WTC11 (cell line): ENCODE measurements at places on chromosomes 6 and 20. TPM values are rescaled to one million over a fixed set of nuclear protein-coding genes. Genes with fewer than 3 reads are reported as not detected.
A peak's percentile ranks its signal among the peaks of the same experiment; 100 is the strongest.

TSPO2 gene
- total RNA-seq: not detected in 3 replicates

RAET1L gene
- total RNA-seq: not detected in 3 replicates

MC3R gene
- not detected in 3 replicates for total RNA-seq

FAM209B gene
- total RNA-seq: 0.64 to 1.7 TPM (median 0.68 TPM) in 3 replicates

MEP1A gene
- 0.09 TPM in 1 of 3 replicates, not detected in the others for total RNA-seq

CNKSR3 gene
- 3.9 to 5.7 TPM (median 4.0 TPM) in 3 replicates for total RNA-seq

ULBP1 gene
- total RNA-seq: 0.64 to 0.81 TPM (median 0.64 TPM) in 3 replicates

MOG gene
- total RNA-seq: 0.55 to 1.2 TPM (median 0.57 TPM) in 3 replicates

GGTLC1 gene
- not detected in 3 replicates for total RNA-seq

CNBD2 gene
- 2.2 to 3.8 TPM (median 2.9 TPM) in 3 replicates for total RNA-seq

TUBB2B gene
- 591 to 627 TPM (median 616 TPM) in 3 replicates for total RNA-seq

GNAS-AS1 gene
- total RNA-seq: 12.2 to 13.4 TPM (median 12.8 TPM) in 3 replicates

CCN6 gene
- not detected in 3 replicates for total RNA-seq

KCNQ5 gene
- total RNA-seq: 1.5 to 2.0 TPM (median 1.7 TPM) in 3 replicates

PTGIS gene
- total RNA-seq: 24.3 to 37.0 TPM (median 34.4 TPM) in 3 replicates

GPR6 gene
- total RNA-seq: 0.22 TPM in 1 of 3 replicates, not detected in the others

RFX6 gene
- 0.11 TPM in 1 of 3 replicates, not detected in the others for total RNA-seq

DDO gene
- total RNA-seq: not detected in 3 replicates

GRCh38 chr6:10276106-10276505 is 138.8 kb downstream of the TFAP2A start:
- peaks cover 9% of the 10 kb centered on the region for H3K36me3 ChIP-seq
- no peak overlapping the region for H3K27ac ChIP-seq
- H3K27me3 ChIP-seq: no peaks in the 10 kb centered on the region
- DNase-seq: no peak
- no peak overlapping the region for H3K4me3 ChIP-seq
- H3K4me1 ChIP-seq: peaks cover 20% of the 10 kb centered on the region

- H3K4me3 ChIP-seq: no peak overlapping the region
- no peaks in the 10 kb centered on the region; the same call in 1 of the 2 replicates for H3K27me3 ChIP-seq
- no peak for DNase-seq
- no peak overlapping the region for H3K27ac ChIP-seq
- no peaks in the 10 kb centered on the region for H3K36me3 ChIP-seq
Measured at GRCh38 chr6:105603788-105604586, 201.1 kb upstream of the PREP start.

- H3K27ac ChIP-seq: no peak overlapping the region
- H3K36me3 ChIP-seq: peaks cover 38% of the 10 kb centered on the region
- no peaks in the 10 kb centered on the region for H3K27me3 ChIP-seq
- peak; percentile 26 for DNase-seq
- H3K4me3 ChIP-seq: no peak overlapping the region
Measured at GRCh38 chr20:25285091-25285647, 37.3 kb downstream of the PYGB start.

DNA sequence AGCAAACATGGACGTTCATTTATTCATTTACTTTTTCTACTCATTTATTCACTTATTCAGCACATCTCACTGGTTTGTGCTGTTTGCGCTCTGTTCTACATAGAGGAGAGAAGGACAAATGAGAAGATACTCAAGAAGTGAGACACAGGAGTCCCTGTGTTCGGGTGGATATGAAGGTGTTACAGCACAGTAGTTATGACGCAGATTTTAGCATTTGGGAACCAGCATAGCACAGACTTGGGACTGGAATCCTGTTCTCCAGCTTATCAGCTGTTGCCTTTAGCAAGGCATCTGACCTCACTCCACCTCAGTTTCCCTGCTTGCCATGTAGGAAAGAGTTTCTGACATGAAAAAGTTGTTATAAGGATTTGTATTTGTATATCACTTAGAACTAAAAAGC is 430.1 kb downstream of the MAFB start:
- no peaks in the 10 kb centered on the region for H3K36me3 ChIP-seq
- DNase-seq: no peak
- no peak overlapping the region for H3K4me3 ChIP-seq
- no peaks in the 10 kb centered on the region for H3K27me3 ChIP-seq

DNA sequence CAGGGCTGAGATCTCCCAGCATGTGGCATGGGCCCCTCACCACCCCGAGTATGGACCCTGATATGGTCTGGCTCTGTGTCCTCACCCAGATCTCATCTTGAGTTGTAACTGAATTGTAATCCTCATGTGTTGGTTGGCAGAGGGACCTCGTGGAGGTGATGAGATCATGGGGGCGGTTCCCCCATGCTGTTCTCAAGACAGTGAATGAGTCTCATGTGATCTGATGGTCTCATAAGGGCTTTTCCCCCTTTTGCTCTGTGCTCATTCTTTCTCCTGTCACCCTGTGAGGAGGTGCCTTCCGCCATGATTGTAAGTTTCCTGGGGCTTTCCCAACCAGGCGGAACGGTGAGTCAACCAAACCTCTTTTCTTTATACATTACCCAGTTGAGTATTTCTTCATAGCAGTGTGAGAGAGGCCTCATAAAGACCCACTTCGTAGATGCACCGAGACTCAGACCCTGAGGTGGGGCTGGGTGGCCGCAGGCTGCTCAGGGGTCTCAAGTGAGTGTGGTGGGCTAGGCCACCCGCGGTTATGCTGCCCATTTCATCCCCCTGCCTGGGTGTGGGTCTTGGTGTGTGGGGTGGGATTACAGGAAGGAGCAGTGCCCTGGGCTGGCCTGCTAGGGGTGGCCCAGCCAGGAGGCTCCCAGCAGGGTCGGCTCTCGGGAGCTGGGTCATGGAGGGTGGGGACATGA is 26.2 kb upstream of the GATA5 start:
- H3K27me3 ChIP-seq: peaks cover 5% of the 10 kb centered on the region; the same call in 1 of the 2 replicates
- DNase-seq: no peak
- H3K36me3 ChIP-seq: no peaks in the 10 kb centered on the region
- H3K4me3 ChIP-seq: no peak overlapping the region
- peak overlapping the region; percentile 83 for H3K27ac ChIP-seq

- H3K36me3 ChIP-seq: peaks cover 18% of the 10 kb centered on the region
- peak; percentile 73 for DNase-seq
Measured at GRCh38 chr20:39282619-39283092, 320.5 kb downstream of the DHX35 start.

DNA sequence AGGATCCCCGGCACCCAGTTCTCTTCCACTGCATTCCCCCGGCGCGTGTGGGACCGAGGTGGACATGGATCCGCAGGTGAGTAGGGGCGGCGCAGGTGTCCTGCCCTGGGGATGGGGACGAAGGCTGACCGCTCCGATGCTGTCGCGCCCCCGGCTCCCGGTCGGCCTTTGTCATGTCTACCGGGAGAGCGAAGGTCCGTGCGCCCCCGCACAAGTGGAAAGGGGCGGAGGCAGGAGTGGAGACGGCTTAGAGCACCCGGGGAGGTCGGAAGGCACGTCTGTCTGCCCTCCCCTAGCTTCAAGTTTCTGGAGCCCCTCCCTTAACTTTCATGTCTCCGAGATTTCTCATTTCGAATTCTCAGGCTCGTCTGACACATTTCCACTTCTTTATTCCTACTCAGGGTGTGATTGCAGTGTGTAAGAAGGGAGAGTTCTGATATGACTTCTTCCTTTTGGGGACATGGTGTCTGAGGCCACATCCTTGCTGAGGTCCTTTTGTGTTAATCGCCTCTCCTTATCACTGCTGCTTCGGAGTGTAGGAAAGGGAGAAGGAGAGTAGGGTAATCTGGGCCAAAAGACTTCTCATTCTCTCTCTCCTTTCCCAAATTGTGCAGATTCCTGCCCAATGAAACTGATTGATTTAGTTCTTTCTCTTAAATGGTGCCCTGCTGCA is 435 bp downstream of the KIFC1 start:
- H3K36me3 ChIP-seq: peaks cover 9% of the 10 kb centered on the region; the same call in 1 of the 2 replicates
- H3K27ac ChIP-seq: peak overlapping the region; percentile 99
- DNase-seq: no peak

DNA sequence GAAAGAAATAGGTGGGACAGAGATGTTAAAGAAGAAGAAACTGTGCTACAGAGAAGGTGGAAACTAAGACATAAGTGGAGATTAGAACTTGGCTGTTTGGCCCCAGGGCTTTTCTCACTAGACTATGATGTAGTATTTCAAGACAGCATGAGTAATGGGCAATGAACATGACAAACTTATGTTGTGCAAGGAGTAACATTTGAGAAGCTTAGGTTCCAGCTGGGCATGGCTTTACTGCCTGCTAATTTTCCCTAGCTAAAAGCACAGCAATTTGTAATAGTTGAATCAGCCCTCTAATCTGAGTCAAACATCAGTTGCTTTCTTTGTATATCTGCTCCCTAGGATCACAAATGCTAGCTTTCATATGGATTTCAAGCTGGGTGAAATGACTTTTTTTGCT is 294.3 kb upstream of the BMP2 start:
- H3K27me3 ChIP-seq: no peaks in the 10 kb centered on the region
- H3K4me1 ChIP-seq: peaks cover 9% of the 10 kb centered on the region
- peaks cover 1% of the 10 kb centered on the region; the same call in 1 of the 2 replicates for H3K36me3 ChIP-seq
- DNase-seq: no peak
- H3K27ac ChIP-seq: peak overlapping the region; percentile 24; the same call in 1 of the 2 replicates

GRCh38 chr20:23636182-23636907 is 1.4 kb downstream of the CST3 start:
- H3K4me1 ChIP-seq: peaks cover 36% of the 10 kb centered on the region
- H3K4me3 ChIP-seq: peak overlapping the region; percentile 81
- peaks cover 18% of the 10 kb centered on the region for H3K27me3 ChIP-seq
- DNase-seq: no peak
- no peak overlapping the region for H3K27ac ChIP-seq
- no peaks in the 10 kb centered on the region; the same call in 1 of the 2 replicates for H3K36me3 ChIP-seq

DNA sequence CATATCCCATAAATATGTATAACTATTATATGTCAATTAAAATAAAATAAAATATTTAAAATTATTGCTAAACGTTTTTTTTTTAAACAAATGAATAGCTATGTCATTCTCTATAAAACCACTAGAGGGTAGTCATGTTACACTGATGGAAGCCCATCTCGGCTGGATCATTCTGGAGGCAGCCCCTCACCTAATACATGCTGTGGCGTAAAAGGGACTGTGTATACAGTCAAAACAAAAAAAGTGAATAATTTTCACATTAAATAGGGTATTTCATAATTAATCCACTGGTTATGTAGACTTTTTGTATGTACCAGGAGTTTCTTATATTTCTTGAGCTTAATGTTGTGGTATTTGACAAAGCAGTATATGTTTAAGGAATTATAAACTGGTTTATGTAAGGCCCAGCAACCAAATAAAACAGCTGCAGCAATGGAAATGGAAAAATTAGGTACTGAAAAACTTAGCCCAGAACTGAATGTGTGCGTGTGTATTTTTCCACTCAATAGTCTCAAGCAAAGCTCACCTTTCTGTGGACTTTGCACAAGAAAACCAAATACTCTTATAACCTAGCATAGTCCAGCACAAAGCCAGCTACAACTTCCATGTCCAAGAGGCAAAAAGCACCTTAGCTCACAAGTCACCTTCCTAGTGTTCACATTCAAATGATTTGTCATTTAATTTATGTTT is 81.7 kb downstream of the COL9A1 start:
- no peaks in the 10 kb centered on the region for H3K36me3 ChIP-seq
- H3K27me3 ChIP-seq: no peaks in the 10 kb centered on the region

DNA sequence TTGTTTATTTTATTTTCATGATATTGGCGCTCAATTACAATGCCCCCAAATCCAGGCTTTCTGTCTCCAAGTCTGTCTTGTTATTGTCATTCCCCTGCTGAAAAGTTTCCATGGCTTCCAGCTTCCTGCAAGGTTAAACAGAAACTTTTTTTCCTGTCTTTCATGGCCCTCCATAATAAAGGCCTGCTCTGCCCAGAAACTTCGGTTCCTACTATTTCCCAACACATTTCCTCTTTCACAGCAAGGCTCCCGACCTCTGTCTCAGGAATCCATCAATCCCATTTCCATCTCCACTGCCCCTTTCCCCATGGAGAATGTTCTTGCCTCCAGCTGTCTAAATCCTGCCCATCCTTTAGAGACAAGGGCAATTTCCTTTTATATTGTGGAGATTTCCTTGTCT is 365.2 kb upstream of the JARID2 start:
- peak overlapping the region; percentile 91 for H3K27ac ChIP-seq
- DNase-seq: no peak
- H3K27me3 ChIP-seq: no peaks in the 10 kb centered on the region
- H3K4me1 ChIP-seq: peaks cover 77% of the 10 kb centered on the region

- no peaks in the 10 kb centered on the region for H3K4me1 ChIP-seq
- peaks cover 10% of the 10 kb centered on the region for H3K27me3 ChIP-seq
- H3K4me3 ChIP-seq: no peak overlapping the region
- no peak overlapping the region for H3K27ac ChIP-seq
Measured at GRCh38 chr6:3540253-3540820, 83.5 kb upstream of the SLC22A23 start.

- H3K27me3 ChIP-seq: no peaks in the 10 kb centered on the region; the same call in 1 of the 2 replicates
- no peak overlapping the region for H3K4me3 ChIP-seq
- H3K27ac ChIP-seq: no peak overlapping the region
- no peak for DNase-seq
- no peaks in the 10 kb centered on the region for H3K36me3 ChIP-seq
Measured at GRCh38 chr20:20261159-20261558, 106.7 kb upstream of the INSM1 start.

DNA sequence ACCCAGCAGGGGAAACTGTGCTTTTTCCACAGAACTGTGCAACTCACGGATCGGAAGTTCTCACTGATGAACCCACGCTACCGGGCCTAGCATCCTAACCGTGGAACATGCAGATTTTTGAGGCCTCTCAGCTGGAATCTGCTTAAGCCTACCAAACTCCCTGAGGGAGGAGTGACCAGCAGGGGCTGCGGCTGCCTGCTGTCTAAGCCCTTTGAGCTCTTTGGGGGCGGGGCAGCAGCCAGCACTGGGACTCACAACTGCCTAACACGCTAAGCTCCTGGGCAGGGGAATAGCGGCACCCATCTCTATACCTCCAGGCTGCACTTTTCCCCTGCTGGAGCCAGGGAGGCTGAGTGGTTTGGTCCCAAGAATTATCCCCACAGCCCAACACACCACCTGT is 20.4 kb upstream of the METTL24 start:
- no peaks in the 10 kb centered on the region for H3K27me3 ChIP-seq
- H3K36me3 ChIP-seq: no peaks in the 10 kb centered on the region
- DNase-seq: peak; percentile 43
- no peak overlapping the region for H3K4me3 ChIP-seq

- no peak for DNase-seq
- H3K4me1 ChIP-seq: peaks cover 8% of the 10 kb centered on the region; the same call in 1 of the 2 replicates
- H3K4me3 ChIP-seq: no peak overlapping the region
- no peaks in the 10 kb centered on the region; the same call in 1 of the 2 replicates for H3K27me3 ChIP-seq
- H3K36me3 ChIP-seq: no peaks in the 10 kb centered on the region
- no peak overlapping the region for H3K27ac ChIP-seq
Measured at GRCh38 chr20:59359906-59360725, 59.7 kb downstream of the EDN3 start.

- DNase-seq: peak; percentile 65
- H3K27ac ChIP-seq: no peak overlapping the region
- H3K36me3 ChIP-seq: no peaks in the 10 kb centered on the region
- no peak overlapping the region for H3K4me3 ChIP-seq
- no peaks in the 10 kb centered on the region for H3K27me3 ChIP-seq
Measured at GRCh38 chr20:872855-873520, 39.5 kb downstream of the FAM110A start.
